WTC11 (cell line): ENCODE measurements at places on chromosomes 1 and 21.

GRCh38 chr1:40532844-40533424 is 1.5 kb downstream of the ZNF684 start:
- peak; percentile 22 for DNase-seq

- peak; percentile 1 for DNase-seq
Measured at GRCh38 chr1:7421471-7422075, 349.5 kb upstream of the VAMP3 start.

GRCh38 chr1:2936559-2937515 is 84.4 kb upstream of the ACTRT2 start:
- no peak for DNase-seq

- DNase-seq, result no peak
Measured at GRCh38 chr1:30756206-30756544, 1.4 kb downstream of the LAPTM5 start.

GRCh38 chr1:231194843-231195516 is 33.1 kb downstream of the TRIM67 start:
- no peak for DNase-seq

DNA sequence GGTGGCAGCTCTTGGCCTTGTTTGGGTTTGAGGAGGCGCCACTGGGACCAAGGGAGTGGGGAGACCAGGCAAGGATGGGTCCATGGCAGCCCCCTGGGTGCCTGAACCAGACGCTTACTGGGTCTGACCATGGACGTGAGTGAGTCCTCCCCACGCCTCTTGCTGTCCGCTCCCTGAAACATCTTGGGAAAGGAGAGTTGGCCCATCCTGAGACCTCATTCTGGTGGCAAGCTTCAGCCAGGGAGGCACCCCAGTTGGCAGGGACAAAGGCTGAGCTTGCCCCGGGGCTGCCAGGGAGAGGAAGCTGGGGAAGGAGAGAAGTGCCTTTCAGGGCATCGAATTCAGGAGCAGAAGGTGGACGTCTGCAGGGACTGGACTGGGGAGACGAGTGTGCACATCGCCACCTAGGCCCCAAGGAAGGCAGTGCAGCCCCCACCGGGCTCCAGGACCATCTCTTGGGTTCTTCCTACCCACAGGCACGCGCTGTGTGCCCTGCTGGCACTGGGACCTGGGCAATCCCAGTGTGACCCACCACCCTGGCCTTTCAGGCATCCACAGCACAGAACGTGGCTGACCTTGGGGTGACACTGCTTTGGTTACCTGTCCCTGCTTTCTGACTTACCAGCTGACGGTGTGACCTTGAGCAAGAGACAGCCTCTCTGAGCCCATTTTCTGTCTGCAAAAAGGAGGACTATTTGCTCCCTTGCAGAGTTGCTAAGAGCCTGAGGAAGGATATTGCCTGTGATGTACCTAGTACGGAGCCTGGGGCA is 132.9 kb upstream of the WNT4 start:
- DNase-seq, result peak; percentile 84

- peak; percentile 66 for DNase-seq
Measured at GRCh38 chr1:155729031-155729898, 40.4 kb downstream of the DAP3 start.

GRCh38 chr1:183585038-183585437 is 5.2 kb downstream of the NCF2 start:
- no peak for DNase-seq

DNA sequence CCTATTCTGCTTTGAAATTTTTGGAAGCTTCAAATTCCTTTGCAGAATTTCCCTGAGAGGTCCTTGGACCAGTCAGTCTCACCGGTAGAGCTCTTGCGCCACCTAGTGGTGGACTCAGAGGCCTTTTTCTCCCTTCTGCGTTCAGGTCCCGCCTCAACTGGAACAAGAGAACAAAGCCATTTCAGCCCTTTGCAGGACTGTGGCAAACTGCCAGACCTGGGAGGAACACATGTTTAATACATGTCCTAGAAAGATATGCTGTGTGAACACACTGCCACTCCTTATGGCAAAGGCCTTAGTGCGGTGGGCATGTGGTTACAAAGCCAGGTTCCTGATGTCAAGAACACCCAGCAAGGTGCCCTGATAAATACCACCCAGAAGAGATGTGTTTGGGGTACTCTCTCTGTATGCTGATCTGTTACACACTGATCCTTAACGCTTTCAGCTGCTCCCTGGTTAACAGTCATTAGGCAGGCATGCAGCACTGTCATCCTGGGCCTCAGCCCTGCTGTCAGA is 82.2 kb upstream of the SSX2IP start:
- peak; percentile 84 for DNase-seq

GRCh38 chr1:2277741-2278488 is 49.8 kb downstream of the SKI start:
- DNase-seq, result no peak

DNA sequence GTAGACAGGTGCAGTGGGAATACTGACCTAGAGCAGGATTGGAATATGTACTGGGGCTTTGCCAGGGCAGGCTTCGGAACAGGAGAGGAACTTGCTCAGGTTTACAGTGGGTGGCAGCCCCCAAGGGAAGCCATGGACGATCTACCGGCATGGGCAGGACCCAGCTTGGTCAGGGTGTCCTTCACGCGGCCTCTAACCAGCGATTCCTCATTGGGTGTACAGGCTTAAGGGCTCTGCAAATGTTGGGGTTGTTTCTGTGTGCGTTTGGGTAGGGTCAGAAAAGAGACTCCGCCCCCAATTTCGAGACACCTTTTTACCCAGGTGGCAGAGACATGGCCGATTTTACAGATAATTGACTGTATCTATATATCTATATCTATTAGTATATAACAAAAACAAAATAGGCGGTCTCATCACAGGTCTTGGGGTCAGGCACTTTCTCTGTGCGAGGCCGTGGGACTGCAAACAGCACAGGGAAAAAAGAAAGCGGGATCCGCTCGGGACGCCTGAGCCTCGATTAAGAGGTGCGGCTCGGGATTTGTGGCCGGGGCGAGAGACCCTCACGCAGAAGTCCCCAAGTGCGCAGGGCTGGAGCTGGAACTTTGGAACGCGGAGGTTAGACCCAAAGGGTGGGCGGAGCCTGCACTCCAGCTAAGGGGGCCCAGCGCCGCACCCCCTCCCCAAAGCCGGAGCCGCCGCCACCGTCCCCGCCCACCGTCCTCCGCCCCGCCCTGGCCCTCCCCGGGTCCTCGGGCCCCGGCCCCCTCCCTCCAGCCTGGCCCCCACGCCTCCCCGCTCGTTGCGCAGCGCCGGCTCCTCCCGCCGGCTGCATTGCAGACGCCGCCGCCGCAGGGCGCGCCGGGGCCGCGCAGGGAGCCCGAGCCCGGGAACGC is 67.5 kb upstream of the VAMP3 start:
- peak; percentile 78 for DNase-seq

- no peak for DNase-seq
Measured at GRCh38 chr1:158149175-158149574, 31.5 kb upstream of the CD1D start.

DNA sequence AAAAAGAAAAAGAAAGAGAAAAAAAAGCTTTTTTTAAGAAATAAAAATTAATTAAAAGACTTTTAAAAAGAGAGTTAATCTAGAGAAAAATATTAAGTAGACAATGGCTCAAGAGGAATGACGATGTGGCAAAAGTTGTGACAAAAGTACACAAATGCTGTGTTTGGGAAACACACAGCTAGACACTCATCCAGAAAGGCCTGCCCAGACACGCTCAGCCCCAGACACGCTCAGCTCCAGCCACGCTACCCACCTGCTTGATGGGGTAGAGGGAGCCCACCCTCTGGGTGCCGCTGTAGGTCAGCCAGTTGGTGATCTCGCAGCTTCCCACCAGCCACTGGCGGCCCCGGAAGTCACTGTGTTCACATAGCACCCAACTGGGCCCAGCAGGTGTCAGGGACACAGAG is 10.2 kb downstream of the CD52 start:
- DNase-seq, result no peak

DNA sequence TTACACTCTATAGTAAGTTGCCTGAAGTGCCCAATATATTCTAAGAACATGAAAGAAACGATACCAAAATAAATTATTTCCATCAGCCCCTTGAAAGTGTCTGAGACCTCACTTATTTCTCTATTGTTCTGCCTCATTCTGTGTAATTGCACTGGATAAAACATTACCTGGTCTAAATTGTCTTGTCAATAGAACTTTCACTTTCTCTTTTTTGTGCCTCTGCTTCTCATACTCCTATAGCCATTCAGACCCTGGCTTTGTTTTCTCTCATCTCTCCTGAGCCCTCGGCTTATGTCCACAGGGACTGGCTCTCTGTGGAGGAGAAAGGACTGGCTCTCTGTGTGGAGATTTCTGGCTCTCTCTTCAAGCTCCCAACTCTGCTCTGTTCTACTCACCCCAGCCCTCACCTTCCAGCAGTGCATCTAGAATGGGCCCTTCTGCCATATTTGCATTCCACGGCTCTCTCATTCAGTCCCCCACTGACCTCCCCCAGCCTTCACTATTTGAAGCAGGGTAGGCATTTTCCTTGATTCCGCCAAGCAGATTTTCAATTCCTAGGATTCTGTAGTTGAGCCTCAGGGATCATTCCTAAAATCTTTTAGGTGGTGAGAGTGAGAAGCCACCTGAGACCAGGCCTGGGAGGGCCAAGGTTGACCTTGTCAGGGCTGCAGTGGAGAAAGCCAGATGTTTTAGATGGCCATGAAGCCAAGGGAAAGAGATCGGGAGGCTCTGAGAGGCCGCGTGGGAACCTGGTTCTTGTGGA is 15.9 kb upstream of the GALNT2 start:
- no peak for DNase-seq

DNA sequence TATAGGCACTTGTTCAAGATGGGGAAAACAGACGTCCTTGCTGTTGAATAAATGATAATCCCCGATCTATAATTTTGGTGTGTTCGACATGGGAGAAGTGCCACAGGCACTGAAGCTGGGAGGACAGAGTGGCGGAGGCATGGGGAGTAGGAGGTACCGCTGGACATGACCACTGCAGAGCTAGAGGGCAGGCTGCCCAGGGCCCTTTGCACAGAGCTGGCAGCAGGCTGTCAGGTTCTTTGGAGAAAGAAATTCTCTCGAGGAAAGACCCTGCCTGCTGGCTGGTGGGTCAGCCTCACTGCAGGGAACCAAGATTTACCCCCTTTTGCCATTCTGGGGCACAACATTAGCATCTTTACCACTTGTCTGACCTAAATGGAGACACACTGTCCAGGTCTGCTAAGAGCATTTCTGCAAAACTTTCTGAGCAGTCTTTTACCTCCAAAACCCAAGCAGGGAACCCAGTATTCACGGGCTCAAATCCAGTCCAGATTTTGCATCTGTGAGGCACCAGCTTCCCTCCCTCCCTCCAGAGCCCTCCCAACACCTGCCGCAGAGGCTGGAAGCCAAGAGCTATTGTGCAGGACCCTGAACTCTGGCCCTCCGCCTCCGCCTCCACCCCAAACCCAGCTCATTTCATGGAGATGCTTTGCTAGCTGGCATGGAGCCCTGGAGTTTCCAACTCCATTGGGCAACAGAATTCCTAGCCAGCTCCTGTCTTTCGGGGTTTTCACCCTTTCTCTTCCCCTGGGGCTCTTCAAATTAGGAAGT is 142.3 kb downstream of the PLXNA2 start:
- DNase-seq, result peak; percentile 26
